ENCODE measurements at places on chromosomes 6 and 20.

- no peak for DNase-seq
Measured at GRCh38 chr6:159298840-159299239, 129.6 kb downstream of the FNDC1 start.

GRCh38 chr20:48740712-48741111 is 87.1 kb downstream of the PREX1 start:
- DNase-seq, result no peak

DNA sequence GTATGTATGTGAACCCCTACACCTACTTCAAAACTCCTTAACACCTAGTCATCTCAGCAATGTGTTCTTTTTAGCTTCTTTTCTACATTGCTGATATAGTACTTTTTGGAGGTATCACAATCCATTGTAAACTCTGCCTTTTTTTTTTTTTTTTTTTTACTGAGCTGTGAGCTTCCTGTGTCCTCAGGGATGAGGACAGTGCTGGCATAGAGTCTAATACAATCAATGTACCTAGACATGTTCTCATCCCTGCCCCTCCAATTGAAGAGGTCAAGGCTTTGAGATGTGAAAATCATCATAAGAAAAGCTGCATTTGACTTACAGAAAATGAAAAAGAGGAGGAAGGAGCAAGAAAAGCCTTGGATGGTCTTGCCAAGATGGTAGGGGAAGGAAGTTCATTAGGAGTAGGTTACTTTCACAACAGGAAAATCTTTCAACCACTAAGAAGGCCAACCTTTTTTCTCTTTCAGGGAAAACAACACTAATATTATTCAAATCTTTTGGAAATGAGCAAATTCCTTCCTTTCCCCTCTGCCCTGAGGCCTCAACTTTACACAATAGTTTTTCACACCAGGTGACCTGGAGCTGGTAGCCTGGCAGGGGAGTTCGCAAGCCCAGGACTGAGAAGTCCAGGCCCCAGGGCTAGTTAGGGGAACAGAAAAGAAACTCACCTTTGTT is 2.8 kb upstream of the JARID2 start:
- no peak for DNase-seq

- DNase-seq, result no peak
Measured at GRCh38 chr20:6838181-6838826, 70.8 kb downstream of the BMP2 start.

DNA sequence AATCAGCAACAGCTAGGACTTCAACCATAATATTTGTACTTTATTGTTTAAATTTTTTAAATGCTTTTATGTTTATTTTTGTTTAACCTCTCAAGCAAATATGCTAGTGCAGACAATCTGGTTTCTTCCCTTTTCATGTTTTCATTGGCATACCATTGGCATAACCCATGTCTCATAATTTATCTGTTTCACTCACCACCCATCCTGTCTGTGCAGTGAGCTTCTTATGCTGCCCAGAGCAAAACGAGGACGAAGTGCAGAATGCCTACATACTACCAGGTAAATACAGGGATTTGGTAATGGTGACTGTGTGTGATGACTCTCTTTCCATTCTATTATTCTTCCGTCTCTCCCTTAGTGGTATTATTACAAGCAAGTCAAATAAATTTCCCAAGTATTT is 361.4 kb upstream of the KCNQ5 start:
- no peak for DNase-seq

DNA sequence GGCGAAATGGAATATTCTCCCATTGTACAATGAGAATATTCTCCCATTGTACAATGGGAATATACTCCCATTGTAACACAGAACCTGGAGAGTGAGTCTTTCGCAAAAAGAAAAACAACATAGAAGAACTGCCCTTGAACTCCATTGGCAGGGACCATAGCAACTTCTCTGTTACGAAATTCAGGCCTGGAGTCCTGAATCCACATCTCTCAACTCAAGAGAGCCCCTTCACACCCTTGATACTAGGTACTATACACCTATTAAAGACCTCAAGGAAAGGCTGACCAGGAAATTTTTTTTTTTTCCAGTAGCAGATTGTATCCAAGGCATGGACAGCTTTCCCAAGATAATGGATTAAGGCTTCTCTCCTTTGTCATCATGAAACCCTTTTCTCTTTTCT is 1687.0 kb downstream of the GRIK2 start:
- no peak for DNase-seq

- DNase-seq, result no peak
Measured at GRCh38 chr6:148217921-148218320, 124.7 kb upstream of the SASH1 start.

GRCh38 chr6:168333491-168333890 is 13.9 kb upstream of the DACT2 start:
- no peak for DNase-seq
